ENCODE measurements at places on chromosomes 5 and 9.
A peak's percentile ranks its signal among the peaks of the same experiment; 100 is the strongest.

- no peak for DNase-seq
Measured at GRCh38 chr9:85484235-85484634, 257.5 kb downstream of the AGTPBP1 start.

DNA sequence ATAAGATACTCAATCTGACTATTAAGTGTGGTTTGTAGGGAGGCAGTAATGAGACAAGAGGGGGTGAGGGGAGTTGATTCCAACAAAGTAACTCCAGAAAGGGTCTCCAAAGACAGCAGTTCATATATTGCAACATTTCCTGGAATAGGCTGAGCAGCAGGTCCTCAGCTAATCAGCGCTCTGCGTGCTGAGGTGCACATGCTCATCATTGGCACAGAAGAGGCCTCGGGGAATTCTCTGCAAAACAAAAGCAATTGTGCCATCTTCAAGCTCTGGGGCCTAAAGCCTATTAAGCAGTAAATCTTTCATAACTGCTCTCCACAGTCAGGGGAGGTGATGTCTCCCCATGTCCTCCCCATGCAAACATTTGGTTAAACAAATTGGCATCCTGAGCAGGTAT, 357.3 kb downstream of the SPOCK1 start:
- DNase-seq: no peak

GRCh38 chr5:40904994-40905306, 4.3 kb upstream of the C7 start:
- DNase-seq: no peak

GRCh38 chr5:7902201-7902600, 33.3 kb downstream of the MTRR start:
- DNase-seq: no peak

- DNase-seq: no peak
Measured at GRCh38 chr9:3088219-3088618, 244.3 kb upstream of the PUM3 start.

- DNase-seq: no peak
Measured at GRCh38 chr5:14944996-14945395, 73.4 kb upstream of the ANKH start.

DNA sequence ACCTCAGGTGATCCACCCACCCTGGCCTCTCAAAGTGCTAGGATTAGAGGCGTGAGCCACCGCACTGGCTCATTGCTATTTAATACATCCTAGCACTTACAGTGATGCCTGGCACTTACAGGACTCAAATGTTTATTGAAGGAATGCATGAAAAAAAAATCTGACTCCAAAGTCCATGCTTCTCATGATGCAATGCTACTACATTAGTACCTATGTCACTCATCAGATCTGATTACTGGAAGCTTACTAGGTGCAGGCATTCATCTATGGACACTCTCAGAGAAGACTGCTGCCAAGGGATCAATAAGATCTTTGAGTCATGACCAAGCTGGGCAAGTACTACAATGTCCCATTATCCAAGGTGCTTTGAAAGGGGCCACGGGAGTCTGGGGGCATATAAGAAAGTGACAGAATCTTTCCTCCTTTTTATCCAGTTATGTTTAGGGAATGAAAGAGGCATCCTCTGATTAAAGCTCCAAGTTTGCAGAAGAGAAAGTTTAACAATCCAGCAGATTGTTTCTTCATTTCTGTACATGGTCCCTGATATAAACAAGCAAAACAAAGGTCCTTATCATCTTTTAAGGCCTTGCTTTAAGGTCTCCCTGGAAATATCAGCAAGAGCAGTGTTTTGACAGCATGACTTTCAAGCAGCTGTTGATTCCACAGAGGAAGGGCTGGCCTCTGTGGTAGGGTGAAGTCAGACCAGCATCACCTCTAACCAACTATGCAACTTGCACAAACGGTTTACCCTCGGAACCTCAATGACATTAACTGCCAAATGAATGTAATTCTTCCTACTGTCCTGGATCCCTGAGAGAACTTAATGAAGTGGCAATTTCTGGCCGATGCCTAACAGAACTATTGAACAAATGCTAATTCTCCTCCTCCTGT, 35.9 kb downstream of the ARPC5L start:
- no peak for DNase-seq

- no peak for DNase-seq
Measured at GRCh38 chr5:148659641-148660345, 5.5 kb upstream of the HTR4 start.

GRCh38 chr9:71271602-71272001, 150.2 kb upstream of the TRPM3 start:
- no peak for DNase-seq

DNA sequence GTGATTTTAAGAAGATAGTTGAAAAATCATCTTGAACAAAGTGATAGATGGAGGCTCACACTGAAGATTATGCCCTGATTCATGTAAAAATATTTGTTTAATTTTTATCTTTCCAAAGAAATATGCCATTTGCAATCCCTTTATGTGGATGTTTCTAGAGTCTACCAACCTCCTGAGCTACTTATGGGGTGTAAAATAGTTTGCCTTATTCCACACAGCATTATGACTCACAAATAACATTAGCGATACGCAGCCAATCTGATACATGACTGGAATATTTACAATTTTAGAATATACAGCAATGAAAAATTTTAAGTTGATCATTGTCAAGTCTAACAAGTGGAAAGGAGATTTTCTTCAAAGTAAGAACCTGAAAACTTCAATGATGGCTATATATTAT, 327.5 kb downstream of the EDIL3 start:
- DNase-seq: no peak

- DNase-seq: no peak
Measured at GRCh38 chr5:126926187-126926586, 104.2 kb downstream of the MARCHF3 start.

DNA sequence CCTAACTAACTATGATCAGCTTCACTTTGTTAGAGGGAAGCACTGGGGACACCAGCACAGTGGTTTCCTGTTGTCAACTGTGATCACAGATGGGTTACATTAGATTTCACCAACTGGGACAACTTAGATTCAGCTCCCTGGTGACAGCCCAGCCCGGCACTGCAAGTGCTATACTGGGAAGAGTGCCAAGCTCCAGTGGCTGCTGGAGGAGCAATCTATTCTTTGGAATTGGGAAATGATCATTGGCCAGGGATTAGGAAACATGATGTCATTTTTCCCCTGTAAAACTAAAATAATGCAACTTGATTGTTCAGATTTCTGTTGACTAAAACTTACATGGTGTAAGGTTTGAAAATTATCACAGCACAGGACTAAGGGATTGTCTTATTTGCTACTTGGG, 33.2 kb downstream of the PTGR1 start:
- DNase-seq: no peak

DNA sequence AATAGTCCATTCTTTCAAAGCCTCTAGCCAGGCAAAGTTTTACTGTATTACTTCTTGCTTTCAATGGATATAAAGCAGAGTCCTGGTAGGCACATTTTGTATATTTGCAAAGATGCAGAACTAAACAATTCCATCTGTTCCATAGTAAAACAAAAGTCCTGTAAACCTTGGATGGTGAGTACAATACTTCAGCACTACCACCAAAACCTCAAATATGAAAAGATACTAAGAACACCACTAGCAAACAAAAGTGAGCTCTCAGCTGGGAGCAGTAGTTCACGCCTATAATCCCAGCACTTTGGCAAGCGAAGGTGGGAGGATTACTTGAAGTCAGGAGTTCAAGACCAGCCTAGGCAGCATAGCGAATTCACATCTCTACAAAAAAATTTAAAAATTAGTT, 195.0 kb downstream of the MSX2 start:
- DNase-seq: no peak

GRCh38 chr5:102801371-102801770, 46.3 kb downstream of the PAM start:
- no peak for DNase-seq

DNA sequence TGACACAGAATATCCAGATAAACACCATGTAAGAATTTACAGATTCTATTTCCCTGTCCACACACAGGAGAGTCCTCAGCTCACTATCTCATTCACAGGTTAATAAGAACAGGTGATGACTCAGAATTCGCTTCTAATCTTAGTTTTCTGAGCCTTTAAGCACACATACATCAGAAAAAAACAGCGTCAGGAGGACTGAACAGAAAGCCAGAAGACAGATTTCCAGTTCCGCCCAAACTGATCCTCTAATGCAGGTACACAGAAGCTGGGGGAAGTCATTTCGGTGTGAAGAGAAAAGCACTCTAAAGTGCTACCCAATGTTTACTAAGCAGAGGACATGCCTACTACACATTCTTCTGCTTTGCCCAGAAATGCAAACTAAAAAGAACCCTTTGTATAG, 1.6 kb downstream of the CEMIP2 start:
- no peak for DNase-seq

GRCh38 chr9:116081435-116082115, 72.0 kb upstream of the PAPPA start:
- no peak for DNase-seq

DNA sequence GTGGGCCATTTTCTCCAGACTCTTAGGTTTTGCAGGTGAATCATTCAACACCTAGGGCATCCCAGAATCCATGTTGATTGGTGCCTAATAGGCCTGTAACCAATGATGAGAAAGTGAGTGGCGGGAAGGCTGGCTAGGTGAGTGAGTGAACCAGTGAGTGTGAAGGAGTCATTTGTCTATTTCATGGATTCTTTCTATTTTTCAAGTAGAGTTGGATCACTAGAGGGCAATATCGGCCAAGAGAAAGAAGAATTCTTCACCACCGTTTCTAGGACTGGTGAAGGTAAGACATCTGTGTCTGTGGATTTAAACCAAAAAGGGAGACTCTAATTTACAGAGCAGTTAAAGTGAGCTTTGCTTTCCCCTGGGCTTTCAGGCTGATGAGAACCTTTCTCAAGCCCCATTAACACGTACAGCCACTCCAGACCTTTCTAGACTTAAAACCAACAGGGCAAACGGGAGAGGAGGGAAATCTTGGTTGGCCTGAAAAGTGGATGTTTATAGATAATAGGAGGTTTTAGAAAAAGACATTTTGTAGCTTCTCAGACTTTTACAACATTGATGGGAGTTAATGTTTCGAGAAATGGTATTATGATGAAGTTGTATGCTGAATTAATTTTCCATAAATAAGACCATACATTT, 114.3 kb upstream of the IL12B start:
- no peak for DNase-seq

- no peak for DNase-seq
Measured at GRCh38 chr5:168332042-168332441, 40.6 kb downstream of the WWC1 start.

- DNase-seq: peak; percentile 92
Measured at GRCh38 chr9:19922476-19923118, 133.8 kb upstream of the SLC24A2 start.

- DNase-seq: no peak
Measured at GRCh38 chr5:143635146-143635752, 176.7 kb upstream of the HMHB1 start.

GRCh38 chr9:70060883-70061507, 17.3 kb downstream of the MAMDC2 start:
- DNase-seq: no peak

DNA sequence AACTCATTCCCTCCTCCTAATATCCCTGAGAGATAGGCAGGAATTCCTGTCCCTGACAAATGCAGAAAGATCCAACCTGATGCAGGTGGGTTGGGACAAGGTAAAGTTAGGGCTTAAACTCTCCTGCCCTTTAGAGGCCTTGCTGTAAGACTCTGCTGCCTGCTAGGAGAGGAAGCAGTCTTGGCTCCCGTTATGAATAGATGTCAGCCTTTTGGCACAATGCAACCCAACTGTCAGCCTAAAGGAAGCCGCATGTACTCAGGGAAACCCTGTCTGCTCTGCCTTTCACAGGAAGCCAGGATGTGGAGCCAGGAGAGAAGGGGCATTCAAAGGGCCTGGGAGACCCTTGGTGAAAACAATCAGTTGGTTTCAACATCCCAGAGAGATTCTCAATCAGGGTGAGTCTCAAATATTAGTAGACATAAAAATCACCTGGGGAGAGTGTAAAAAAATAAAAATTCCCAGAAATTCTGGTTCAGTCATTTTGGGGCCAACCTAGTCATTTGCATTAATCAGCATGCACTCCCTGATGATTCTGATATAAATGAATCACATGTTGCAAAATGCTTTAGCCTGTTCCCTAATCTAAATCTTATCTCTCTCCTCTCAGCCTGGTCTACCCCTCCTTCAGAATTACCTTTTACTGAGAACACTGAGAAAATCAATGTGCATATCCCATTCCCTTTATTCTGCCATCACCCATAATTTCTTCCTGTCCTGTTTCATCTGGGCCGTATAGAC, 136.2 kb upstream of the TRIM32 start:
- no peak for DNase-seq

- no peak for DNase-seq
Measured at GRCh38 chr5:38071831-38072694, 186.3 kb upstream of the EGFLAM start.

GRCh38 chr9:121661328-121661727, 9.9 kb downstream of the DAB2IP start:
- DNase-seq: no peak

GRCh38 chr9:101184813-101185278, 156.3 kb downstream of the PLPPR1 start:
- DNase-seq: no peak

DNA sequence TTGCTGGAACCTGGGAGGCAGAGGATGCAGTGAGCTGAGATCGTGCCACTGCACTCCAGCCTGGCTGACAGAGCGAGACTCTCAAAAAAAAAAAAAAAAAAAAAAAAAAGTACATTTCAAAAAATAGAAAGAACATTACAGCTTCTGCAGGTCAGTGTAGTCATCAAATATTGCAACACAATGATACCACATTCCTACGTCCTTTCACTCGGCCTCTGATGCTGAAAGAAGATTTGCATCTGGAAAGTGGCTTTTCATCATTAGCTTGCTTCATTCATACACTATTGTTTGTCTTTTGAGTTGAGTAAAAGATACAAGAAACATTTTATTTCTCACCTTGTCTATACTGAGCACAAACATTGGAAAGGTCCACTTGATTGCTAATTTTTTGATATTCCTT, 59.6 kb upstream of the CPLANE1 start:
- DNase-seq: no peak

DNA sequence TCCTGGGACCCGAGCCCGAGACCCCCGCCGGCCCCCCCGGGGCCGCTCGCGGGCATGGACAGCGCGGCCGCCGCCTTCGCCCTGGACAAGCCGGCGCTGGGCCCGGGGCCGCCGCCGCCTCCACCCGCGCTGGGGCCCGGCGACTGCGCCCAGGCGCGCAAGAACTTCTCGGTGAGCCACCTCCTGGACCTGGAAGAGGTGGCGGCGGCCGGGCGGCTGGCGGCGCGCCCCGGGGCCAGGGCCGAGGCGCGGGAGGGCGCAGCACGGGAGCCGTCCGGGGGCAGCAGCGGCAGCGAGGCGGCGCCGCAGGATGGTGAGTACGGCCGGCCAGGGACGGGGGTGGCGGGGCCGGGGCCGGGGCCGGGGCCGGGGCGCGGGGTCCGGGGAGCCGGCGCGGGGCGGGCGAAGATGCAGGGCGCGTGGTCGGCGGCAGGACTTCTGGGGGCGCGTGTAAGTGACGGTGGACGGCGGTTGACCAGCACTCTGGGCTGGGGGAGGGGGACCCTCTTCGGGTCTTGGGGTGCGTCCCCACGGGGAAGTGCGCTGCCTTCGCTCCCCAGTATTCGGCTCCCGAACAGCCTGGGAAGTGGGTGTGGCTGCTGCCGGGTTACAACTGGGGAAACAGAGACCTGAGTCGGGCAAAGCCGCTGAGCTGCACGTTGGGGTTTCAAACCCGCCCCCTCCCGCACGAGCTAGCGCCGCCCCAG, 520 bp downstream of the PRRX2 start:
- no peak for DNase-seq
